GM04504 (cell line): ENCODE measurements at places on chromosomes 2 and 18.
A peak's percentile ranks its signal among the peaks of the same experiment; 100 is the strongest.

GRCh38 chr2:105890856-105891255, 146.1 kb downstream of the NCK2 start:
- DNase-seq, result no peak

GRCh38 chr2:122323927-122324326, 568.5 kb downstream of the TSN start:
- no peak for DNase-seq

GRCh38 chr2:178072383-178073301, at the start of gene PDE11A:
TSS of gene PDE11A (minus strand) at chr2:178072777. CDS start at chr2:178072437, 340 bp downstream.
- DNase-seq, result peak; percentile 69

GRCh38 chr2:133271105-133271504, 297.2 kb downstream of the NCKAP5 start:
- no peak for DNase-seq

DNA sequence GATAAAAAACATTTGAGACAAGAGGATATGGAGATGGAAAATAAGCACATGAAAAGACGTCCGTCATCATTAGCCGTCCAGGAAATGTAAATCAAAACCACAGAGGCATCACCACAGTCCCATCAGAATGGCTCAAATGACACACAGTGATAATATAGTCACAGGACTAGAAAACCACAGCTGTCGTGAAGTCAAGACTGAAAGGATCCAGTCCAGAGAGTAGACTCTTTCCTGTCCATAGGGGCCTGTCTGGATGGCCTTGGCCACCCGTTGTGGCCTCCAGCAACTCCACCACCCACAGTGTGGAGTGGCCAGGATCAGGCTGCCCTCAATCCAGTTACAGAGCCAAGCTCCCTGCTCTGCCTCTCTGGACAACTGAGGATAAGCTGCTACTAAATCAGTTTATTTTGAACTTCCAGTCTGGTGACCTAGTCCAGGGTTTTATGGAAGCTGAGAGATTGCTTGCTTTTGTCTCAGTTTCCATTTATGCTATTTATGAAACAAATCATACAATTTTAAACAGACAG, 60.4 kb downstream of the RHOB start:
- DNase-seq, result no peak
